Heart right ventricle (tissue), 16 donors: ENCODE measurements at places on chromosomes 12 and 14. TPM values are rescaled to one million over a fixed set of nuclear protein-coding genes. Genes with fewer than 3 reads are reported as not detected.
A peak's percentile ranks its signal among the peaks of the same experiment; 100 is the strongest.

- DNase-seq: no peak
- no peaks in the 10 kb centered on the region for H3K36me3 ChIP-seq
- peaks cover 6% of the 10 kb centered on the region for H3K4me1 ChIP-seq
- no peak overlapping the region for H3K4me3 ChIP-seq
Observed at GRCh38 chr14:39568809-39569538, 136.7 kb upstream of the FBXO33 start.

DNA sequence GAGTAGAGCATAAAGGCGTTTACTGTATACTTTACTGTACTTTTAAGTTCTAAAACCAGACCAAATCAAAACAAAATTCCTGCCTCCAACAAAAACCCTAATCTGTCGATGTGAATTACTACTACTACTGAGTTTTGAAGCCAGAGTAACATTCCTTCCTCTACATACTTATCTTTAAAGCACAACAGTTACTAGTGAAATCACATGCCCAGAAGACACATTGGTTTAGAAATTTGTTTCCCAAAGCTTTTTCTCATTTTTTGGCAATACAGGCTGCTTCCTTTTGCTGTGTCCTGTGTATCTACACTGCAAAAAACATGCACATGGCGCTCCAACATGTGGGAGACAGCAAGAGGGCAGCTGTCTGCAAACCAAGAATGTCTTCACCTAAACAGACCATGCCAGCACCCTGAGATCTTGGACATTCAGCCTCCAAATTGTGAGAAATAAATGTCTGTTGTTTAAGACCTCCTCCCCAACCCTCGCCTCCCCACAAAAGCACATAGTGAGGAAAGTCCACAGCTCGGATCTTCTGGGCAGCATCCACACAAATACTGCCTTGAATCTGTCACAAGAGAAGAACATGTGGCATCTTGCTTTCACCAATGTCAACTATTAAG, 21.1 kb downstream of the SETD3 start:
- no peak overlapping the region for H3K27ac ChIP-seq
- peaks cover 96% of the 10 kb centered on the region for H3K36me3 ChIP-seq
- no peak overlapping the region for H3K4me3 ChIP-seq

DNA sequence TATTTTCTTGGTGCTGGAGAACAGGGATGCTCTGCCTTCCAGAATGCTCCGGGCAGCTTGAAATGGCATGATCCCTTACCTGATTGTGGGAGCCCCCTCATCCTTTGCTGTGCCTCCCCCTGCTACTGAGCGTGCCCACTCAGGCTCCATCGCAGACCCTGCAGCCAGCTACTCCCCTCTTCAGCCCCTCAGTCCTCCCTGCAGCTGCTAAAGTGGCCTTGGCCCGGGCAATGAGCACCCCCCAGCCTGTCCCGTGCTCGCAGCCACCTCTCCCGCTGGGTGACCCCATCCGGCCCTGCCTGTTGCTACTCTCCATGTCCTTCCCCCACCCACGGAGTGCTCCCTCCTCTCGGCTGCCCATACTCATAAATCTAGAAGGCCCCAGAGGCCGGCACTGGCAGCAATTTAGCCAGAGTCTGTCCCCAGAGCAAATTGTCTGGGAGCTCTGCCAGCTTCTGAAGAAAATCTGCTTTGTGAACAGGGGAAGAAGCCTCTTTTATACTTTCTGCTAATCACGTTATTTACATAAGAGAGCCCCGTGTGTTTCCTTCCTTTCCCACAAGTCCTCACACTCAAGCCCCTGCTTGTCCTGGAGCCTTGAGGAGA, 143.7 kb upstream of the FRMD6 start:
- peaks cover 11% of the 10 kb centered on the region for H3K4me1 ChIP-seq
- peak; percentile 68 for DNase-seq
- no peak overlapping the region for H3K27ac ChIP-seq
- no peaks in the 10 kb centered on the region for H3K36me3 ChIP-seq

NOXRED1 gene
- total RNA-seq: 0.30 TPM

DNA sequence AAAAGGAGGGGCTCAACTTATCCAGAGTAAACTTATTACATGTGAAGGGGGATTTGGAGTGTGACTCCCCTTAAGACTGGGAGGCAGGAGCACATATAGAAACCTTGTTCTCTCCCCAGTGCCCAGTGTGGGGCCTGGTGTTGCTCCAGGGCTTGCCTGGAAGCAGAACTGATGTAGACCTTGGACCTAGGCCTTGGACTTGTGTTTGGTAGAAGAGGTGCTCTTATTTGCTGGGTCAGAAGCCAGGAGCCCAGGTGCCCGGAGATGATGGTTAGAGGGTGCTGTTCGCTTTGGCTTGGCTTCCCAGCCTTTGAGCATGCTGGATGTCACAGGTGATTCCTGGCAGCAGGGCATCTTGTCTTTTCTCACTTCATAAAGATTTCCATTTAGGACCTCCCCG, 110.4 kb downstream of the SMOC1 start:
- no peak for DNase-seq
- peaks cover 22% of the 10 kb centered on the region for H3K27me3 ChIP-seq
- no peaks in the 10 kb centered on the region for H3K4me1 ChIP-seq
- H3K4me3 ChIP-seq: no peak overlapping the region
- H3K36me3 ChIP-seq: no peaks in the 10 kb centered on the region

GRCh38 chr14:77507762-77508161, 9.1 kb upstream of the ISM2 start:
- no peak overlapping the region for H3K4me3 ChIP-seq
- no peak for DNase-seq
- no peak overlapping the region for H3K27ac ChIP-seq
- H3K27me3 ChIP-seq: no peaks in the 10 kb centered on the region

DNA sequence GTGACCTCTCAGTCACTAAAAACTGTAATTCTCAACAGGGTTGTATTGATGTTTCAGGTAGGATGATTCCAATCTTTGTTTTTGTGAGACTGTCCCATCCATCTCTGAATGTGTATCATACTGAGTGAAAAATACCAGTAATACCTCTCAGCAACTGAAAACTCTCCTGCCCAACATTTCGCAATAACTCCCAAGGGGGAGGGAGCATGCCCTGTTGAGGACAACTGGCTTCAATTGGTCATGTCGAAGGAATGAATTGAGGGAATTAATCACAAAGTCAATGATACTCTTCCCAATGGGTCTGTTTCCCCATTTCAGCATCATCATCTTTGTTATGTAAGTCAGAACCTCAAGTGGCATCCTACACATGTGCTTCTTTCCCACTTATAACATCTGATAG, 102.4 kb upstream of the E2F7 start:
- DNase-seq: no peak
- no peak overlapping the region for H3K27ac ChIP-seq
- H3K4me1 ChIP-seq: no peaks in the 10 kb centered on the region
- H3K4me3 ChIP-seq: no peak overlapping the region
- no peaks in the 10 kb centered on the region for H3K36me3 ChIP-seq

GRCh38 chr14:51652168-51653078, 713 bp downstream of the FRMD6 start:
- H3K4me3 ChIP-seq: peak overlapping the region; percentile 98
- peak overlapping the region; percentile 99 for H3K27ac ChIP-seq

SMOC1 gene
- 0.93 TPM for total RNA-seq

- no peak overlapping the region for H3K27ac ChIP-seq
- no peaks in the 10 kb centered on the region for H3K36me3 ChIP-seq
- no peaks in the 10 kb centered on the region for H3K27me3 ChIP-seq
- no peak overlapping the region for H3K4me3 ChIP-seq
- H3K4me1 ChIP-seq: peaks cover 4% of the 10 kb centered on the region
Observed at GRCh38 chr14:89207925-89208328, 209.1 kb downstream of the FOXN3 start.

DNA sequence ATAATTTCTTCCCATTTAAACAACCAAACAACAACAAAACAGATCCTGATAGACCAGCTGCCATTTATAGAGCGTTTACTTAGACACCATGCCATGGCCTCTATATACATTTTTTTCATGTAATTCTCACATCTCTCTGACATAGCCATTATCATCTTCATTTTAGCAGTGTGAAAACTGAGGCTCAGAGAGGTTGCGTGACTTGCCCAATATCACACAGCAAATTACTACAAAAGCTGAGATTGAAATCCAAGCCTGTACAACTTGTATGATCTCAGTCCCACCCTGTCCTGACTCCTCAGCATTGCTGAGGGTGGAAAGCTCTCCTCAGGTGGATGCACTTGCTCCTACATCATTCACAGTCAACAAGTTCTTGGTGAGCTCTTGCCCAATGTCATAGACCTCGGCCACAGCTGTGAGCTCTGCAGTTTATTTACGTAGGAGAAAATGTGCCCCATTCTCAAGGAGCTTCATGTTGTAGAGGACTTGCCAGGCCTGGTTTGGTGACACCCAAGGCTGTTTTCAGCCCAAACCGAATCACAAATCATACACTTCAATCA, 55.5 kb downstream of the CRACR2A start:
- H3K4me1 ChIP-seq: peaks cover 6% of the 10 kb centered on the region
- no peak overlapping the region for H3K27ac ChIP-seq
- no peak overlapping the region for H3K4me3 ChIP-seq
- DNase-seq: no peak
- peaks cover 10% of the 10 kb centered on the region for H3K36me3 ChIP-seq

DNA sequence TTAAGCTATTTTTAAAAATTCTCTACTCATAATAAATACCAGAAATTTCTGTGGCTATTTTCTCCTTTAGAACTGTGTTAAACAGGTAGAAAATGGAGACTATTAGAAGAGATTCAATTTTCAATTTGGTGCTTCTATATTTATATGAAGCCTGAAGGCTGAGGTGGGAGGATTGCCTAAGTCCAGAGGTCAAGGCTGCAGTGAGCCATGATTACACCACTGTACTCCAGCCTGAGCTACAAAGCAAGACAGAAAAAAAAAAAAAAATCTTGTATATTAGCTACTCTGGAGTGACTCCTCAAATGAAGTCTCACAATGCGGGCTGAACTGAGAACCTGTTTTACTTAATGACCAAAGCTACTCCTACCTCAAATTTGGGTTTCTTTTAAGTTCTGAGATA, 9.8 kb upstream of the DPF3 start:
- no peaks in the 10 kb centered on the region for H3K36me3 ChIP-seq
- H3K27ac ChIP-seq: no peak overlapping the region
- no peak overlapping the region for H3K4me3 ChIP-seq
- H3K27me3 ChIP-seq: no peaks in the 10 kb centered on the region
- DNase-seq: no peak
- H3K4me1 ChIP-seq: peaks cover 11% of the 10 kb centered on the region

ANKRD33 gene
- not detected for total RNA-seq

DPF3 gene
- total RNA-seq: 29.5 TPM

DNA sequence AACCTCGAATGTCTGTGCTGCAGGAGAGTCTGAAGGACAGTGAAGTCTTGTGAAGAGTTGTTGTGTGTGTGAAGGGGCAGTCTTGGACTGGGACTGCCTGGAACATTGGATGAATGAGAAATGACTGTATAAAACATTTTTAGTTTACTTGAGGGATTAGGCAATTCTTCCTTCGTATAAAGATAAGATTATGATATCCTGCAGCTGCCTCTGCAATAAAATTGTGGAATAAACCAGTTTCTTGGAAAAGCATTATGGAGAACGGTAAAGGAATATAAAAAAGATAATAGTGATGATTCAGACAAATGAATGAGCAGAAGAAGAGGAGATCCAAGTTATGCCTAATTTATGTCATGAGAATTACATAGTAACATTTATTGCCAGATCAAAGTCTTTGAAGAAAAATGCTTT, 30.9 kb upstream of the LUM start:
- H3K4me1 ChIP-seq: no peaks in the 10 kb centered on the region
- H3K4me3 ChIP-seq: no peak overlapping the region
- H3K27ac ChIP-seq: peak overlapping the region; percentile 7
- H3K27me3 ChIP-seq: no peaks in the 10 kb centered on the region
- no peak for DNase-seq

DNA sequence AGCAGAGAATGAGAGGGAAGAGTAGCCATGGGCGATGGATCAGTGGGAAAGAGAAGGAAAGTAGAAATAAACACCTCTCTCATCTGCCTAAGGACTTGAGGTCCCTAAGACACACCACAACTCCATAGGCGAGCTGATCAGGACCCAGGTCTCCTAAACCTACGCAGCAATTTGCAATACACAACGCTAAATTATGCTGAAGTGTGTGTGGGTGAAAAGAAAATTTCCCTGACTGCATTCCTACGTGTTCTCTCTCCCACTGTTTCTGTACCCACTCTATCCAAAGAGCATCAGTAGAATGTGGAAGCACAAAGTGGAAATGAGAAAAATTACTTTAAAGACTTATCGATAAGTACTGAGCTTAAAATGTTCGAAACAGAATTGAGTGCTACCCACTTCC, 88.9 kb downstream of the RPS29 start:
- no peak for DNase-seq
- H3K36me3 ChIP-seq: no peaks in the 10 kb centered on the region
- H3K4me1 ChIP-seq: no peaks in the 10 kb centered on the region
- no peak overlapping the region for H3K27ac ChIP-seq

DBX2 gene
- total RNA-seq: 0.13 TPM

DNA sequence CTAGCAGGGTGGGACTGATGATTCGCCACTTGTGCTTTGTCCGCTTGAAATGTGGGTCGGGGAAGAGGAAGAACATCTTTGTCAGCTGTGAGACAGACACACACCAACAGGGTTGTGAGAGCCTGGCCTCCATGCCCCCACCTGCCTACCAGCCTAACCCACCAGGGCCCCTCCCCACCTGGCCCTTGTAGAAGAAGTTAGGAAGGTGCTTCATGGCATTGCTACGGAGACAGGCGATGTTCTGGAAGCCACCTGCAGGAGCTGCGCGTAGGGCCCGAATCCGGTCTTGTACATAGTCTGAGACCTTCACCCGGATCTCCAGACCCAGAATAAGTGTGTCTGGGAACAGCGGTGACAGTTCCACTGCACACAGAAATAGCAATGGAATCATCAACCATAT, 2.3 kb downstream of the METTL1 start:
- H3K36me3 ChIP-seq: peaks cover 6% of the 10 kb centered on the region
- H3K27me3 ChIP-seq: peaks cover 23% of the 10 kb centered on the region
- no peak overlapping the region for H3K27ac ChIP-seq
- no peak for DNase-seq

CPNE8 gene
- total RNA-seq: 2.5 TPM

CNTN1 gene
- 0.07 TPM for total RNA-seq

- H3K27me3 ChIP-seq: no peaks in the 10 kb centered on the region
- no peaks in the 10 kb centered on the region for H3K4me1 ChIP-seq
- no peak for DNase-seq
- H3K27ac ChIP-seq: no peak overlapping the region
- H3K36me3 ChIP-seq: peaks cover 10% of the 10 kb centered on the region
Observed at GRCh38 chr14:100474196-100474595, 113.0 kb downstream of the BEGAIN start.

- DNase-seq: no peak
- no peaks in the 10 kb centered on the region for H3K4me1 ChIP-seq
- H3K27ac ChIP-seq: no peak overlapping the region
- H3K4me3 ChIP-seq: no peak overlapping the region
Observed at GRCh38 chr14:70029296-70030132, 150.3 kb downstream of the SMOC1 start.

OR11G2 gene
- total RNA-seq: not detected

- no peak overlapping the region for H3K4me3 ChIP-seq
- H3K27ac ChIP-seq: no peak overlapping the region
- peaks cover under 1% of the 10 kb centered on the region for H3K4me1 ChIP-seq
- H3K36me3 ChIP-seq: no peaks in the 10 kb centered on the region
Observed at GRCh38 chr12:26058818-26059217, 66.0 kb downstream of the BHLHE41 start.
